Glutamatergic neuron (in vitro differentiated cells): ENCODE measurements at places on chromosomes 6 and 20.
A peak's percentile ranks its signal among the peaks of the same experiment; 100 is the strongest.

- DNase-seq: no peak
These were observed 56.7 kb downstream of the ISM1 start for GRCh38 chr20:13277663-13278295.

GRCh38 chr20:62129731-62130531 lies 7.7 kb downstream of the LSM14B start:
- DNase-seq: no peak

DNA sequence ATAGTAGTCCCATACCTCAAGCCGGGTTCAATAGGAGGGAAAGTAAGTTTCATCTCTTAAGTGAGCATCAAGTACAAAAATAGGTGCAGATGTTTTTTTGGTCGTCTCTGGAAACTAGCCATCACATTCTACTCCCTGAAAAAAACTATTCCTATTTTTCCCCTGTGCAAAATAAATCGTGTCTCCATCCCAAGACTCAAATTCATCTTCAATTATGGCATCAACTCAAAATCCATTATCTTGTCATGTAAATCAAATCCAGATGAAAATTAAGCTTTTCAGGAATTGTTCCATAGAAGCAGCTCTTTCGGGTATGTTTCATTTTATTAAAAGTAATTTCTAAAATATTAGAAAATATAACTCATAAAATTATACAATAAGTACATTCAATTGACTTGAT lies 1368.4 kb downstream of the GRIK2 start:
- no peak for DNase-seq

DNA sequence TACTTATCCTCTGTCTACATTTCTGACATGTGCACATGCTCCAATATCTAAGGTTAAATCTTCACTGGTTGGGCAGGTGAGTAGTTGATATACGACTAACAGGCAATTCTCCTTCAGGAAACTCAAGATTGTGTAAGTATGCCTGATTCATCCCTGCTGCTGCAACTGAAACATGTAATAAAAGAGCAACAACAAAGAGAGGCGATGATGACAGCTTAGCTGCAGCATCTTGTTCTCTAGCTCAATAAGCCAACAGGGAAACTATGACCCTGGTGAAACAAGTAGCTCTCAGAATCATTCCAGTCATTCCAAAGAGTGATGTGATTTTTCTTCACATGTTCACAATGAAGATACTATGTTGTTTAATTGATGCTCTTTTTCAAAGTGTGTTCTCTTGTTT lies 74.4 kb downstream of the ELOVL4 start:
- DNase-seq: no peak

- no peak for DNase-seq
These were observed 55.2 kb downstream of the PTPN1 start for GRCh38 chr20:50565383-50565782.

DNA sequence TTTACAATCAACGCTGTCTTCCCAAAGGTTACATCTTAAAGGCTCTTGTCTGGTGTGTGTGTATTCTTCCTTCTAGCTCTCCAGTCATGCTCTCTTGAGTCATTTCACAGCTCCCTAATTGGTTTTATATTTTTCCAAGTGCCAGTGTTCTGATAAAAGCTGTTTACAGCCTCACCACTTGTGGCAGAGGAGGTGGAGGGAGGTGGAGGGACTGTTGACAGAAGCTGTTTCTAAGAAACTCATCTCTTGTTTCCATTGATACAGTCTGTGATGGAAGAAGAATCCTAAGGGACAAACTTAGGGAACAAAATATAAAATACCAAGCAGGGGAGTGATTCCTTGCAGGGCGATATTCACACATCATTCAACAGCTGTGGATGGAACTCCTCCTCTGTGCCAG lies 64.0 kb downstream of the QRSL1 start:
- no peak for DNase-seq

DNA sequence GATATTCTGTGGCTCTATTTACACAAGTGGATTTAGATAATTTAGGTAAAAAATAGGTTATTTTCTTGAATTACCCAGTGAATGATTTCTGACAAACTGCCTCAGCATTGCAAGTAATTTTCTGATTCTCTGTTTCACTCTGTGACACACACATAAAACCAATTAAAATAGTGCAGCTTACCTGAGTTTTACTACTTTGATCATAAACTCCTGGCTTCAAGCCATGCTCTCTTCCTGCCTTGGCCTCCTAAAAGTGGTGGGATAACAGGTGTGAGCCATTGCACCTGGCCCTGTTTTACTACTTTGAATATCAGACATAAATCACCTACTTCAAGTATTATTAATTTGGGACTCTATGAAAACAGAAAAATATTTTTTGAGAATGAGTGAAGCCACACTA lies 462.9 kb downstream of the ADGRB3 start:
- DNase-seq: no peak

- DNase-seq: no peak
These were observed 201.4 kb downstream of the PREX1 start for GRCh38 chr20:48626226-48626937.

DNA sequence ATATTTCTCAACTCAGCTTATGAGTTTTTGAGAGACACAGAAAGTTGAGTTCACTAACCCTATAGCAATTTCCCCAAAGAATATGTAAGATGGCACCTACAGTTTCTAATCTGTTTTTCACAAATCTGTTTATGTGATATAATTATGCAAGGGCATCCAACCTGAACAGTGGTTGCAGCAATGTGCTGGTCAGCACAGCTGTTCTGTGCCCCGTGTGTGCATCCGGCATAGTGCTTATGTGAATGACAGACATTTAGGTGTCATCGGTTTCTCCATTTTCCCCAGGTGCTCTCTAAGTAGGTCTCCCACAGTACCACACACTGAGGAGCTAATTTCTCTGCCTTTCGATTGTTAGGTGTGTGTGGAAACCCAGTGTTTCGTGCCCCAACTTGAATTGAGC lies 7.7 kb upstream of the BACH2 start:
- no peak for DNase-seq

DNA sequence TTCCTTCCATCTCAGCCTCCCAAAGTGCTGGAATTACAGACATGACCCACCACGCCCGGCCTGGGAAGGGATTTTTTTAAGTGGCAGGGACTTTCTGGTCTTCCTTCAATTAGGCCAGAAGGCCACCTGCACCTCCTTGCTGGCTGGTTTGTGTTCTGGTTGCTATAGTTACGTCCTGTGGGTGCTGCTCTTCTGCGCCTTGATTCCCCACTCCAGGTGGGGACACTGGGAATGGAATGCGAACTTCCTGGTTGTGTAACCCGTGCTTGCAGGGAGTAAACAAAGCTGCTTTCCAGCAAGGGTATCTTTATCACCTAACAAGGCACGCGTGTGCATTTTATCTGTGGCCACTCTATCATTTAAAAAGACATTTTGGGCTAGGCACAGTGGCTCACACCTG lies 117.7 kb downstream of the PLEKHG1 start:
- no peak for DNase-seq

DNA sequence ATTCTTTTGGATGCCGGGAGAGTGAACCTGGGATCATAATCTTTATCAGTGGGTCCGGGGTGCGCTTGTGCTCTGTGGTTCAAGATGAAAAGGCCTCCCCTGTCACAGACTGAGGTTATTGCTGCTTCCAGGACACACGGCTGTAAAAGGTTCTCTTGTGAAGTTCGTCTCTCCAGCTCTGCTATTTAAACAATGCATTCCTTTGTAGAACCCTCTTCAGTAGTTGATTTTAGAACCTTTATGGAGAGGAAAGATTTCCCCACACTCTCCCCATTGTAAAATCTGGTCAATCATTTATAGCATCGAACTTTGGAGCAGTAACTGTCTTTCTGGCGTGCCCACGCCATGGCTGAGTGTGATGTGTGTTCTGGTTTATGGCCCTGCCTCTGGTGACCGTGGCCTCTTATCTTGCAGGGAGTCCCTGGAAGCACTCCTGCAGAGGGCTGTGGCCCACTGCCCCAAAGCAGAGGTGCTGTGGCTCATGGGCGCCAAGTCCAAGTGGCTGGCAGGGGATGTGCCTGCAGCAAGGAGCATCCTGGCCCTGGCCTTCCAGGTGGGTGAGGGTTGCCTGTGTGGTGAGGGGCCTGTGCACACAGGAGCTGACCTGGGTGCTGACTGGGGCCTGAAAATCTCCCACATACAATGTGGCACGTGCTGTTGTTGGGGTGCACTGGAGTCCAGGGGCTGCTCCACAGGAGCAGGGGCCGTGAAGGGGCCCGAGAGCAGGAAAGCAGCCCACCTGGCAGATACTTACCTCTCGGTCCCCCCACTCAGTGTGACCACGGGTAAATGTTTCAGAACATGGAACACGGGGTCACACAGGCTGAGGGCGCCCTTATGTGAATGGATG lies 11.6 kb upstream of the C20orf204 start:
- DNase-seq: no peak

GRCh38 chr20:46358346-46359058 lies 47.9 kb downstream of the ELMO2 start:
- no peak for DNase-seq

GRCh38 chr6:34858681-34859080 lies 29.2 kb downstream of the TAF11 start:
- DNase-seq: no peak

DNA sequence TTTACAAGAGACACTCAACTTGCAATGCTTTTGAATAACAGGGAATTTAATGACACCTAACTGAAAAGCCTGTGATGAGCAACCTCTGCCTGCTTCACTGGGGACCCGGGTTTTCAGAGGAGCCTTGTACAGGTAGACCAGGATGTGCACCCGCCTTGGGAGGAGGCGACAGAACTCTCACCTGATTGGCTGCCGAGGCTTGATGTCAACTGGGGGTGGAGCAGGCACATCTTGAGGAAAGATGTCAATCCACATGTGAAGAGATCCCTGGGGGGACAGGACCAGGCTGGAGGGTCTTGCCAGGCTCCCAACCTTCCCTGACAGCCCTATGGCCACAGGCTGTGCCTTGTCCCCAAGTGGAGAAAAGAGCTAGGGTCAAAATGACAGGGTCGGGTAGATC lies 19.8 kb downstream of the ERGIC3 start:
- no peak for DNase-seq

GRCh38 chr6:163132050-163132750 lies 282.3 kb upstream of the QKI start:
- DNase-seq: no peak

- no peak for DNase-seq
These were observed 11.0 kb upstream of the KIF13A start for GRCh38 chr6:17998442-17998841.

- no peak for DNase-seq
These were observed 67.9 kb upstream of the SNX9 start for GRCh38 chr6:157755032-157755745.

DNA sequence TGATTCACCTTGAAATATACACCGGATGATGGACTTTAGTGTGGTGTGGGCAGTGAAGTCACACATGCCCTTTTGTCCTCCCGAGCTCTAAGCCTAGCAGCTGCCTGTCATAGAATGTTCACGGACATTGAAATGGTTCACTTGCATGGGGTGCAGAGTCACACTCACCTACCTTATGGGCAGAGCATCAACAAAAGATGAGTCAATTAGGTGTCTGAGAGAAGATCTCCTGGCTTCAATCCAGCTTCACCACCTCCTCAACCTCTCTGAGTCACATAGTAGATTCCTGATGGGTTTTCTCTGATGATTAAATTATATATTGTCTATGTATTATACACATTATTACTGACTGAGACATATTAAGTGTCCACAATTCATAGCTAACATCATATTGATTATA lies 48.1 kb upstream of the HLA-E start:
- no peak for DNase-seq

- no peak for DNase-seq
These were observed 201.7 kb upstream of the FOXQ1 start for GRCh38 chr6:1110164-1110563.

GRCh38 chr6:17962436-17963031 lies 24.9 kb downstream of the KIF13A start:
- DNase-seq: peak; percentile 74

- DNase-seq: no peak
These were observed 85.8 kb upstream of the ARMC2 start for GRCh38 chr6:108762394-108762793.

DNA sequence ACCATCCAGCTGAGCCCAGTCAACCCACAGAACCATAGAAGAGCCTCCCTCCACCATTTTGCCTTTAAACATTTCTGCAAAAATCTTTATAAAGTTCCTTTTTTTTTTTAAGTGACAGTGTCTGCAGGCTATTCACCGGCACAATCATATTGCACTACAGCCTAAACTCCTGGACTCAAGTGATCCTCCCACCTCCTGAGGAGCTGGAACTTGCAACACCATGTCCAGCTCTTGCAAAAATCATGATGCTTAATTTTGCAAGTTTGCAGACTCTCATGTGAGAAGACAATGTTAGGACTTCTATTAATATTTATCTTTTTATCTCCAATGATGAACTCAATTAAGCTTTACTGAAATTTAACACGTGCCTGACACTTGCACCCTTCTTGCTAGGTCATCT lies 88.8 kb downstream of the INSM1 start:
- DNase-seq: no peak

DNA sequence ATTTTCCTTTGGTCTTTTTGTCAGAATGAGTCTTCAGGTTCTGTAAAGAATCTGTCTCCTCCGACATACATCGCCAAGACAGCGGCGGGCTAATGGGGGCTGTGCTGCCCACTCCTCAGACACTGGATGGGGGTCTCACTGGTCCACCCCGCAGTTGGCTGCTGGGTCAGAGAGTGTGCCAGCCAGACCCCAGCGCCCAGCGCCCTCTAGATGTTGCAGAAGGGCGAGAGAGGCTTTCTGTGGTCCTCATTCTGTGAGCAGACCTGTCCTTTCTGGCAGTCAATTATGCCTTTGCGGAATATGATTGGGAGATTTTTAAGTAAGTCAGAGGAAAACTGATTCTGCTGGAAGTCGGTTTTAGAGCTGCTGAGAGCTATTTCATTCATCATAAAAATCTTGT lies 7.8 kb upstream of the CCR6 start:
- DNase-seq: no peak

DNA sequence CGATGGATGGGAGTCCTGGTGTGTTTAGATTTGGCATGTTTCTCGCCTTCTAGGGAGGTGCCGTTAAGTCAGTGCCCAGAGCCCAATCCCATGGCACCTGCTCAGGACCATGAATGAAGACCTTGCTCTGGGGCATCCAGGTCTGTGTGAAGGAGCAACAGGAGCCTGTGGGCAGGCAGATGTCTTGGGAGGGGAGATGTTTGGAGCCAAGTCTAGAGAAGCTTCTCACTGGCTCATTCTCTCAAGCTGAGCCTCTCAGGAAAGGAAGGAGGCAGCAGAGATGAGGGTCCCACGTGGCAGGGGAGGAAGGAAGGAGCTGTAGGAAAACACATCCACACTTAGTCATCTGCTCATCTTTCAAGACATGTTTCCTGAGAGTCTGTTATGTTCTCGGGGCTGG lies 9.5 kb upstream of the SIRPB1 start:
- no peak for DNase-seq

DNA sequence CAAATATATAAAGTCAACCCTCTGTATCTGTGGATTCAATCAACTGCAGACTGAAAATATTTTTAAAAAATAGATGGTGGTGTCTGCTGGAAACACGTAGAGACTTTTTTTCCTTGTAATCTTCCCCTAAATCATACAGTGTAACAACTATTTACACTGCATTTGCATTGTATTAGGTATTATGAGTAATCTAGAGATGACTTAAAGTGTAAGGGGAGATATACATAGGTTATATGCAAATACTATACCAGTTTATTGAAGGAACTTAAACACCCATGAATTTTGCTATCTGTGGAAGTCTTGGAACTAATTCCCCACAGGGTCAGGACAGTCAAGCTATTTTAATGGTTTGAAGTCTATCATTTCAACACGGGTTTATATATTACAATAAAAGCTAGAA lies 10.2 kb downstream of the HDAC2 start:
- DNase-seq: no peak
